ENCODE measurements at places on chromosomes 1 and 21.

DNA sequence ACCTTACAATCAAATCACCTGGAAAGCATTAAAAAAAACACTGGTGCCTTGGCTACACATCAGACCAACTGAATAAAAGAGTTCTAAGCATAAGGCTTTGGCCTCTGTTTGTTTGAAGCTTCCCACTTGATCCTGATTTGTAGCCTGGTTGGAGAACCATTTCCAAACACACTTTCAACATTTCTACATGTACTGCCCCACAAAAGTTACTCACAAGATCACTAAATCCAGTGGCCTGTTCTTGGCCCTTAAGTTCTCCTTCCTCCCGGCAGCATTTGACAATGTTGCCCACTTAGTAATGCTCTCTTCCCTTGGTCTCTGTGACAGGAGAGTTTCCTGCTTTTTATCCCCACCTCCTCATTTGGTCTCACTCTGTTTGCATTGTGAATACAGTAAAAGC, 11.8 kb downstream of the GAS5 start:
- no peak for DNase-seq

DNA sequence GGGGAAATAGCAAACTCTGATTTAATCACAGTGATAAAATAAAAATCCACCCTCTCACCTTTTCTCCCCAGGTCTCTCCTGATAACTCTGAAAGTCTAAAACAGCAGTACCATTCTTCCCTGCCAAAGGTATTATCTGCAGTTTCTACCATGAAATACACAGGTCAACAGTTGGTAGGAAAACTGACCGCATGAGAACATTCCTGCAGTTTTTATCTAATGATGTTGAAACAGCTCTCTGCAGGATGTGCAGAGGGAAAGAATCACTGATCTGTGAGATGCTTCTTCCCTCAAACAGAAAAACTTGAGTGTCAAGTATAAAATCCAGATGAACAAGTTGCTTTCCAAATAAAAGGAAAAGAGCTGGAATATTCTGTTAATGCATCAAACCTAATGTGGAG, 39.1 kb downstream of the KCNJ6 start:
- peak; percentile 18 for DNase-seq

DNA sequence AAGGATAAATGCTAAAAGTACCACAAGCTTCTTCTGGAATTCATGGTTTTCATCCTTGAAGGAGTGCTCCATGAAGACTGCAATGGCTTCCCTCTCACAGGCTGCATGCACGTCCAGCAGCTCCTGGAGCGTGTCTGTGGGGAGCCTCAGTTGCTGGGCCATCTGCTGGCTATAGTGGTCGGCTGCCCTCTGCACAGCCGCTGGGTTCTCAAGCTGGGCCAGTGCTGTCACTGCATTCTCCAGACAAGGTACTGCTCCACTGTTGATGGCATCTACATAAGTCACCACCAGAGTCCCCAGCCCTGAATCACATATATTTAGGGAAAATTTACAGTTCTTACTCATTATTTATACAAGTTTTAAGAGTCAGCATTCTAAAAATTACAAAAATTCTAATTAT, 8.7 kb downstream of the GBP4 start:
- no peak for DNase-seq

GRCh38 chr1:44650159-44650831, 24.0 kb downstream of the TMEM53 start:
- DNase-seq = no peak

- DNase-seq = no peak
Observed at GRCh38 chr1:24965571-24965930, 35.5 kb upstream of the RUNX3 start.

GRCh38 chr1:41387667-41388091, 26.4 kb downstream of the FOXO6 start:
- DNase-seq = peak; percentile 48

GRCh38 chr1:200034262-200034557, 6.7 kb downstream of the NR5A2 start:
- no peak for DNase-seq

- peak; percentile 62 for DNase-seq
Observed at GRCh38 chr1:6424619-6425593, at the start of gene ESPN. TSS of gene ESPN (plus strand) at chr1:6424776. CDS start at chr1:6424956, 180 bp downstream.

All from PC-3 (cell line).